ENCODE measurements at places on chromosomes 5 and 9.

- DNase-seq = no peak
These were observed 56.6 kb downstream of the KCNN2 start for GRCh38 chr5:114418176-114419066.

DNA sequence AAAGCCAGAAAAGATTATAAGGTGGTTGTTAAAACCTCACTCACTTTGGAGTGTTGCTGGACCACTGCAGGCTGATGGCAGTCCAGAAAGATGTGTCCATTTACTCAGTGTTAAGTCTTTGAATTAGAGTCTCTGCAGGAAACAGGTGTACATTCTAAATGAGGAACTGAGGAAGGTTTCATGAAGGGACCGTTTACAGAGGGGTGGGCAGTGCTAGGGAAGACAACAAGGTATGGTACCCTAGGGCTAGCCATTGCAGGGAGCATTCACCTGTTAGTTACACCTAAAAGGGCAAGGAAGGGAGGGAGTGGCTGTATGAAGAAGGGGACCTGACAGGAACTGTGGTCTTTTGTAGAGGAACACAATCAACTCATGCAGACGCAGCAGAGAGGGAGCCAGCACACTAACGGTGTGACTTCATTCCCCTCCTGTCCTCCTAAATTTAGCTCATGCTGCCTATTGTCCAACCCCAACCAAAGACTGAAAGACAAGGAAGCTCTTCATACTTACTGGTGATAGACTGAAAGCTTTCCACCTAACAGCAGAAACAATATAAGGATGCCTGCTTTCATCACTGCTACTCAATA lies 32.2 kb upstream of the PAX5 start:
- no peak for DNase-seq

- no peak for DNase-seq
These were observed 255.6 kb upstream of the IZUMO3 start for GRCh38 chr9:24801344-24801743.

- peak; percentile 73 for DNase-seq
These were observed 7.9 kb upstream of the ZFP62 start for GRCh38 chr5:180868960-180869359.

- DNase-seq = peak; percentile 19
These were observed 58.3 kb upstream of the NXNL2 start for GRCh38 chr9:88476491-88477271.

- DNase-seq = no peak
These were observed 1249.5 kb upstream of the CDH18 start for GRCh38 chr5:21237461-21237860.

GRCh38 chr9:76608575-76609273 lies 149.7 kb downstream of the GCNT1 start:
- no peak for DNase-seq

- DNase-seq = no peak
These were observed 256.4 kb upstream of the CDH6 start for GRCh38 chr5:30937070-30937469.

GRCh38 chr5:171593976-171594375 lies 174.5 kb downstream of the FGF18 start:
- no peak for DNase-seq

DNA sequence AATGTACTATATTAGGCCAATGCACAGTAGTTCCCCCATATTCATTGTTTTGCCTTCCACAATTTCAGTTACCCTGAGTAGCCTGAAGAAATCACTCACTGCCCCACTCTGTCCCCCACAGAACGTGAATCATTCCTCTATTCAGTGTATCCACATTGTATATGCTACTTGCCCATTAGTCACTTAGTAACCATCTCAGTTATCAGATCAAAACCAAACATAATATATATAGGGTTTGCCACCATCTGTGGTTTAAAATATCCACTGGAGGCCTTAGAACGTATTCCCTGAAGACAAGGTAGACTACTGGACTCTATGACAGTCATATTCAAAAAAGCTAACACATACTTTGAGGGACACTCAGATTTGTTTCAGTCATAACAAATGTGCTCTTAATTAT lies 465.7 kb upstream of the RGMB start:
- DNase-seq = peak; percentile 88

GRCh38 chr9:97873882-97874281 lies 20.9 kb downstream of the FOXE1 start:
- peak; percentile 27 for DNase-seq

DNA sequence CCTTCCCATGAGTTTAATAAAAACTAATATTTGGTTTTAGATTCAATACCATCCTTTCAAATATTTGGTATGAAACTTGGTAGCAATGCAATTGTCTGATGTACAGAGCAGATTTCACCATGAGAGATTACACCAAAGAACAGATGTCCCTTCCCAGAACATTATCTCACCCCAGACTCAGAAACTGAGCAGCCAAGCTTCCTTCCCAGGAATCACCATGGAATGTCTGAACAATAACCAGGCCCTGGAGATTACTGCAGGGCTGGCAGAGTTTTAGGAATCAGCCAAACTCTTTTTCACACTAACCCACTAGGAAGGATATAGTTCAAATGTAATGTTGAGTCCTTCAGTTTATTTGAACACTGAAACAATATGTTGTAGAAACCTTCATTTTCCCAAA lies 23.9 kb downstream of the CLTA start:
- DNase-seq = peak; percentile 49

GRCh38 chr9:32839013-32839885 lies 55.9 kb downstream of the TMEM215 start:
- DNase-seq = no peak

- DNase-seq = no peak
These were observed 63.3 kb downstream of the LIX1 start for GRCh38 chr5:97078958-97079743.

- DNase-seq = no peak
These were observed 40.6 kb downstream of the SH3PXD2B start for GRCh38 chr5:172413601-172414171.

GRCh38 chr5:106174903-106175302 lies 1495.8 kb downstream of the EFNA5 start:
- DNase-seq = peak; percentile 4

GRCh38 chr5:6674421-6674820 lies 38.8 kb upstream of the TENT4A start:
- DNase-seq = no peak

- peak; percentile 87 for DNase-seq
These were observed 145.2 kb downstream of the EDIL3 start for GRCh38 chr5:84239494-84239893.

DNA sequence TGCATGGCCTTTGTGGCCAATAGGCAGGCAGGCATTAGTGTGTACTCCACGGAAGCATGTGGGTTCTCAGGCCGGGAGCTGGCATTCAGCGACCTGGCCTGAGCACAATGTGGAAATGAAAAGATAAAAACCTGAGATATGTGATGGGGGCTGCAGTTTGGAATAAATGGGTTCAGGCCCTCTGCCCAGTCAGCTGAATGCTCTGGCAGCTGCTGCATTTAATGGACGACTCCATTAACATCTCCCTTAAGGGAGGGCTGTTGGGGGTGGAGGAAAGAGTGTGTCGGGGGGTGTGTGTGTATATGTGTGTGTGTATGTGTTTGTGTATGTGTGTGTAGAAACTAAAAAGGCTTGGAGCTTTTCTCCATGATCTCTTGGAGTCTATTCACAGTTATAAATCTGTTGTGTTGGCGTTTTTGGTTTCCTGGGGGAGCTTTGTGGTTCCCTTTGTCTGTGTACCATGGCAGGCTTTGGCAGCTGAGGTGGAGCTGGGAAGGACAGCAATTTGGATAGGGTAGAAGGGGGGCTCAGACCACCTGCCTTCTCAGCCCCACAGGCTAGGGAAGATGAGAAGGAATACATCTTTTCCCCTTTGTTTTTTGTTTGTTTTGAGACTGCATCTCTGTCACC lies 27.3 kb upstream of the HSPA9 start:
- no peak for DNase-seq

DNA sequence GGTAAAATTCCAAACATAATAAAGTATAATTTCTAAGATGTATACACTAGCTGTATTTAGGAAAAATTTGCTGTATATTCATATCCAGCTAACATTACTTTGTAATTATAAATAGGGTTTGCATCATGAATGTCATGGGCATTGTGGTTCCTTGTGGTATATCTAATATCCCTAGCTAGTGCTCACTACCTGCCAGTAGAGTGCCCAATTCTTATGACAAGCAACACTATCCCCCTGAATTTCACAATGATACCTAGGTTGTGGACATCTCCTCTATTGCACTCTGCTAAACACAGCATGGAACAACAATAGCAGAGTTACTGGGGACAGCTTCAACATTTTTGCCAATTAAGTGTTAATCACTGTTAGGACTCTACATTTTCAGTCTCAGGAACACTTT lies 1656.5 kb downstream of the EFNA5 start:
- no peak for DNase-seq

DNA sequence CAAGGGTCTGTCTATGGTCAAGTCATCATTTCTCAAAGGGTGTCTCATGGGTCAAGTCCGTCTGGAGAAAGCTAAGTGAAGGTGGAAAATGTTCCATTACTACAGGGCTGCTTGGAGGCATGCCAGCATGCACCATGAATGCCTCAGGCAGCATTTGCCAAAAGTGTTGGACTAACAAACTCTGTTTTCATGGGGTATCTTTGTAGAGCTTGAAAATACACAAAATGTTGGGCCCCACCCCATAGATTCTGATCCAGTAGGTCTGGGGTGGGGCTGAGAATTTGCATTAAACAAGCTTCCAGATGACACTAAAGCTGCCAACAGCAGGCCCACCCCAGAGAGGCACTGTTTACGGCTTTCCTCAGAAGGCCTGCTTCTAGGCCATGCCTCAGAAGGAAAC lies 75.0 kb upstream of the FRRS1L start:
- no peak for DNase-seq

- DNase-seq = no peak
These were observed 130.7 kb upstream of the LHFPL2 start for GRCh38 chr5:78779262-78779661.

GRCh38 chr5:109533751-109534272 lies 124.0 kb upstream of the PJA2 start:
- peak; percentile 25 for DNase-seq

GRCh38 chr5:140042643-140043507 lies at the start of gene NRG2:
Gene NRG2, minus strand, starts transcription at chr5:140043299.
- peak; percentile 20 for DNase-seq

DNA sequence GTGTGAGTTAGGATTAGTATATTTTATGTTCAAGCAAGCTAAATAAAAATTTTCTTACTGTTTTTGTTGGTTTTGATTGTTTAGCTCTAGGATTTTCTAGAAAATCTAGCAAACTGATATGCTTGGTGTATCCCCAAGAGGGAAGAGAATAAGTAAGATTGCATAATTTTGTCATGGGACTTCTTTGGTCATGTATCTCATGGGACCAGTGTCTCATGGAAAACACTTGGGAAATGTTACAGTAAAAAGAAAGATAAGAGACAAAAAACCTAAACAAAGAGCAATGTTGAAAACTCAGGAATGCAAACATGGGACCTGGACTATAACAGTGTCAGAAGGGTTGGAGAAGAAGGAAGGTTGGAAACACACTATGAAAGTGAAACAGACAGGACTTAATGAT lies 119.4 kb downstream of the TLR4 start:
- no peak for DNase-seq

GRCh38 chr5:42677156-42677842 lies 79.3 kb upstream of the CCDC152 start:
- no peak for DNase-seq

GRCh38 chr9:137037483-137037882 lies 5.6 kb upstream of the FUT7 start:
- DNase-seq = no peak

DNA sequence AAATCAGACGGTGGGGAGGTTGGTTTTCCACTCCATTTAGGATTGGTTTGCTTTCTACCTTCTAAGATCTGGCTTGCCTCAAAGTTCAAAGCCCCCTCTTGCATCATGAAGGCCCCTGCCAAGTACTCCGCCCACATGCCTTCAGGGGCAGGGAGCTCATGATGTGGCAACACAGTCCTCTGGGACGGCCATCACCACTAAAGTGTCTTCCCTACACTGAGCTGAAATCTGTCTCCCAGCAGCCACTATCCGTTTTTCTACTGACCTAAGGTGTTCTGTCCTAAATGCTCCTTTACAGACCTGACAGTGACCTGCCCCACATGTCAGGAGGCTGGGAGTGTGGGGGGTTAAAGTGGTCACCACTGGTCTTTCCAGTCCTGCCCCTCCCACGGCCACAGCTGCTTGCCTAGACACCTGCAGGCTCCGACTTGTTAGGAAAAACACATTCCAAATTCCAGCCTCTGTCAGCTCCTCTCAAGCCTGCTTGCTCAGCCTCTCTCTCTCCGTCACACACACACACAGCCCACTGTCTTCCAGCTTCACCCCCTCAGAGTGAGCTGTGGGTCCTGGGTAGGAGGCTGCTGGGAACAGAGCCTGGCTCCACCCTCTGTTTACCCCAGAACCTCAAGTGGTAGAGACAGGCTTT lies 44.9 kb downstream of the SHB start:
- peak; percentile 86 for DNase-seq

Measured in iris pigment epithelial cell (primary cell).